ENCODE measurements at places on chromosomes 12 and 14.

GRCh38 chr12:49604856-49605255 lies 583 bp downstream of the FAM186B start:
- no peak for DNase-seq

- no peak for DNase-seq
Observed at GRCh38 chr12:94994312-94994711, 9.2 kb downstream of the NDUFA12 start.

GRCh38 chr12:117491711-117492110 lies 130.3 kb upstream of the NOS1 start:
- no peak for DNase-seq

GRCh38 chr12:105813201-105813600 lies 325.6 kb downstream of the NUAK1 start:
- DNase-seq, result no peak

- DNase-seq, result no peak
Observed at GRCh38 chr12:19749906-19750574, 310.7 kb downstream of the AEBP2 start.

DNA sequence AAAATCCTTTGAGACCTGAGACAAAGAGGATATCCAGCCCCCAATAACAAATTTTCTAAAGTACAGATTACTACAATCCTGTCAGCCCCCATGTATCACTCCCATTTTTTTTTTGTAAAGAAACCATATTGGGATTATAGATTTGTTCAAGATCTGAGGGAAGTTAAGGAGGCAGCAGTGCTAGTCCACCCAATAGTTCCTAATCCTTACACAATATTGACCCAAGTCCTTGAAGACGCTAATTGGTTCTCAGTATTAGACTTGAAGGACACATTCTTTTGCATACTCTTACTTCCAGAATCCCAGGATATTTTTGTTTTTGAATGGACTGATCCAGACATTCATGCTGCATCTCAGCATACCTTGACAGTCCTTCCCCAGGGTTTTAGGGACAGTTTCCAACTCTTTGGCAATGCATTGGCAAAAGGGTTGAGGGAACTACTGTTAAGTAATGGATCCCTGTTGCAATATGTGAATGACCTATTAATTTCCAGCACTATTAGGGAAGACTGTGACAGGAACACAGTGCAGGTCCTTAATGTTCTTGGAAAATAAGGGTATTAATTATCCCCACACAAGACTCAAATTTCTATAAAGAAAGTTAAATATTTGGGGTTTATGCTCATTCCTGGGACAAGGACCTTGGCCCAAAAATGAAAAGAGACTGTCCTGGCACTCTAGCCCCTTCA lies 1519.5 kb upstream of the SEL1L start:
- DNase-seq, result no peak

GRCh38 chr12:122144885-122145284 lies 29.1 kb downstream of the IL31 start:
- no peak for DNase-seq

- DNase-seq, result no peak
Observed at GRCh38 chr12:17134315-17134714, 528.4 kb upstream of the LMO3 start.

DNA sequence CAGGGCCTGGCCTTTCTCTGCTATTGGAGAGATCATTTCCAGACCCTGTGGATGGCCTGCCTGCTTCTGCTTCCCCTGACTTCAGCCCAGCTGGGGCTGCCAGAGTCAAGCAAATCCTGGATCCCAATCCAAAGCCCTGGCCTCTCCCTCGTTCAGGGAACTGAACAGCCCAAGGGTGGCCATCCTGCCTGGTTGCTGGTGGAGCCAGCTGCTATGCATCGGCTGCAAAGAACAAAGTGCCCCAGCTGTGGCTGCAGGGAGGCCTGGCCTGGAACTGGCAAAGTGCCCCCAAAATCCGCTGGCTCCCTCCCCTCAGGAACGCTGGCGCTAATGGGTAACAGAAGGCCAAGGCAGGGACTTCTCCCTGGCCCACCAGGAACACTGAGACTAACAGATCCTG lies 56.4 kb downstream of the LRRC74A start:
- no peak for DNase-seq

DNA sequence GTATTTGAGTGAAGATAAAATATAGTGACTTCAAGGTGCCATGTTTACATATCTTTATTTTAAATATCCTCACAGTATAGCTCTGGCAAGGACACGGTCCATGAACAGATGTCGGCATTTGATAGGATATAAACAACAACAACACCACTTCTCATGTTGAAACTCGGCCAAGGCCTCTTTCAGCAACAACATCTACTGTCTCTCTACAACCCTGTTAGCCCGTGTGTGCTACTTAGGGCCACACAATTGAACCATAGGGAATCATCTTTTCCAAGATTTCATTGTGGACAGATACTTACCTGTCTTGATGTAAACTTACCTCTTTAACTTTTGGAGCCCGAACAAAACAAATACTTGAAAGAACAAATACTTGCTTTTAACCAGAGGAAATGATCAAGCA lies 168.7 kb upstream of the SSTR1 start:
- no peak for DNase-seq

- DNase-seq, result no peak
Observed at GRCh38 chr12:4251216-4251891, 22.2 kb upstream of the CCND2 start.

DNA sequence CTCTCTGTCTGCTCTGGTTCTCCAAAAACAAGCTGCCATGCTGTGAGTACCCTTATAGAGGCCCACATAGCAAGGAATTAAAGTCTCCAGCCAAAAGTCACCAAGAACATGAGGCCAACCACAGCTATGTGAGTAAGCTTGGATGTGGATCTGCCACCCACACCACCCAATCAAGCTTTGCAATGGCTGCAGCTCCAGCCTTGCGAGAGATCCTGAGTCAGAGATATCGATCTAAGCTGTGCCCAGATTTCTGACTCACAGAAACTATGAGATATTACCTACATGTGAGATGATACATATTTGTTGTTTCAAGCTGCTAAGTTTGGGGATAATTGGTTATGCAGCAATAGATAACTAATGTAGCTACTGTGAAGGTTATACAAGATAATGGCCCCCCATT lies 15.5 kb upstream of the TMEM233 start:
- no peak for DNase-seq

DNA sequence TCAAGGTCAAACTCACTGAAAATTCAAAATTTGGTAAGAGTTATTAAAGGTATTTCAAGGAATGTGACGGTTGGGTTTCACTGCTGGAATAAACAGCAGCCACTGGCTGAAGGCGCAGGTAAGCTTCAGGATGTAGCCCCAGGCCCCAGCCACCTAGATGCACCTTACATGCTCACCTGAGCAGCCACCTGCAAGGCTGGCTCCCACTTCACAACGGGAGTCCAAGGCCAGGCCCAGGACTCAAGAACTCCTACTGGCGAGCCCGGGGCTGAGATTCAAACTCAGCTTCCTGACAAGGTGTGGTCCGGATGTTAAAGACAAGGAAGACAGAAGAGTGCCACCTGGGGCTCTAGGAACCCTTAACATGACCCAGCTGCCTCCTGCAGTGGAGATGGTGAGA lies 78.4 kb downstream of the ITPK1 start:
- DNase-seq, result no peak

GRCh38 chr12:53414756-53415417 lies 8.8 kb upstream of the AMHR2 start:
- no peak for DNase-seq

- no peak for DNase-seq
Observed at GRCh38 chr14:76500011-76500410, 124.1 kb downstream of the ESRRB start.

DNA sequence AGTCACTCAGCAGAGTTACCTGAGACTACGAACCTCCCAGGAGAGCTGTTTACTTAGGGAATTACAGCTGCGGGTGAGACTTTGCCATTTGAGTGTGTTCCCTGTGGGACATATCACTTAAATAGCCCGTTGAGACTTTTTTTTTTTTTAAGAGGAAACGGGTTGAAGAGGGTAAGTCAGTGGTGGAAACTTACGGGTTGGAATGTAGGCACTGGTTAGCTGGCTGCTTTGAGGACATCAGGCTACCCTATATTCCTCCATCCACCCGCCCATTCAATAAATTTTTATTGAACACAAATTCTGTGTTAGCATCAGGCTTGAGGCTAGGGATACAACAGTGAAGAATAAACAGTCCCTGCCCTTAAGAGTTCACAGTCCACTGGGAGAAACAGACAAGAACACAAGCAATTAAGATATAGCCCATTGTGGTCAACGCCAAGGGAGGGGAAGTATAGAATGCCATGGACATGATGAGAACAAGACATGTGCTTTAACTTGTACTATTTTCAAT lies 88.1 kb upstream of the CPSF6 start:
- no peak for DNase-seq

DNA sequence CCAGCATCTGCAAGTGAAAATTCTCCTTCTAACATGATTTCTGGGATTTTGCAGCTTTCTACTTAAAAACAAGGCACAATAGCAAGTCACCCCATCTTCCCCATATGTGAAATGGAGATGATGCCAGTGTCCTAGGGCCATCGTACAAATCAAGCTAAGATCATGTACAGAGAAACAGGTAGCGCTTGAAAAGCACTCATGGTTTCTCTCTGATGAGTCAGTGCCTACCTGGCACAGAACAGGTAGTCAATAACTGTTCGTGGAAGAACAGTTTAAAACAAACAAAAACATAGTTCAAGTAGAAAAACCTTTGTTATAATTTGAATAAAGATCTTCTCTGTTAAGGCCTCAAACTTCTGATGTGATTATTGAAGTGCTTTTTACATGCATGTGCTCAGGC lies 46.9 kb downstream of the RAD52 start:
- no peak for DNase-seq

GRCh38 chr14:61696753-61697318 lies 1.5 kb downstream of the HIF1A start:
- no peak for DNase-seq

DNA sequence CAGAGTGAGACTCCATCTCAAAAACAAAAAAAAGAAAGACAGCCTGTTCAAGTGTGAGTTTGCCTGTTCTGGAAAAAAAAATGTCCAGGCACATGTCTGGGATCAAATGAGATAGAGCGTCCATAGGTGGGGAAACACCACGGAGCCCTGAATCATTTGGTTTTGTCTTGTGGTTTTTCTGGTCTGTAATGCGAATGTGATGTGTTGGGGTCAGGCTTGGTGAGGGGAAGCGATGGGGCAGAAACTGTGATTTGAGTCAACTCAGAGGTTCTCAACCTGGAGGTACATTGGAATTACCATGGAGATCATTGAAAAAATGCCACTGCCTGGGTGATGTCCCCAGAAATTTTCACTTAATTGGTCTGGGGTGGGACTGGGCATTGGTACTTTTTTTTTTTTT lies 183.9 kb upstream of the PWP1 start:
- DNase-seq, result no peak

- DNase-seq, result no peak
Observed at GRCh38 chr12:22287776-22288621, 46.5 kb downstream of the ST8SIA1 start.

DNA sequence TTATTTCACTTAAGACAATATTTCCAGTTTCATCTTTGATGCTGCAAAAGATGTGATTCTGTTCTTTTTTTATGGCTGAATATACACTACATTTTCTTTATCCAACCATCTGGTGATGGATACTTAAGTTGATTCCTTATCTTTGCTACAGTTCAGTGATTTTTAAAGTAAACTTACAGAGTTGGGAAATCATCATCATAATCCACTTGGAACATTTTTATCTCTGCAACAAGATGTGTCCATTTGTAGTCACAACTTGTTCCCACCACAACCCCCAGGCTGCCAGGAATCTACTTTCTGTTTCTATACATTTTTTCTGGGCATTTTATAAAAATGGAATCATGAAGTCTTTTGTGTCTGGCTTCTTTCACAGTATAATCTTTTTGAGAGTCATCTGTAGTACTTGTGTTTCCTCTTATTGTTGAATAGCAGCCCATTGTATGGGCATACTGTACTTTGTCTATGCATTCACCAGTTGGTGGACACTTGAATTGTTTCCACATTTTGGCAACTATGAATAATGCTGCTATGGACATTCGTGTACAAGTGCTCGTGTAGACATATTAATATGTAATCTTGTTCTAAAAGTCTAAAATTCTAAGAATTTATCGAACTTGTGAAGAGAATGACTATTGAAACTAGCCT lies 212.5 kb upstream of the DDHD1 start:
- DNase-seq, result no peak

GRCh38 chr14:88348546-88348945 lies 25.5 kb upstream of the KCNK10 start:
- no peak for DNase-seq

GRCh38 chr12:103144278-103144677 lies 186.8 kb downstream of the ASCL1 start:
- no peak for DNase-seq

DNA sequence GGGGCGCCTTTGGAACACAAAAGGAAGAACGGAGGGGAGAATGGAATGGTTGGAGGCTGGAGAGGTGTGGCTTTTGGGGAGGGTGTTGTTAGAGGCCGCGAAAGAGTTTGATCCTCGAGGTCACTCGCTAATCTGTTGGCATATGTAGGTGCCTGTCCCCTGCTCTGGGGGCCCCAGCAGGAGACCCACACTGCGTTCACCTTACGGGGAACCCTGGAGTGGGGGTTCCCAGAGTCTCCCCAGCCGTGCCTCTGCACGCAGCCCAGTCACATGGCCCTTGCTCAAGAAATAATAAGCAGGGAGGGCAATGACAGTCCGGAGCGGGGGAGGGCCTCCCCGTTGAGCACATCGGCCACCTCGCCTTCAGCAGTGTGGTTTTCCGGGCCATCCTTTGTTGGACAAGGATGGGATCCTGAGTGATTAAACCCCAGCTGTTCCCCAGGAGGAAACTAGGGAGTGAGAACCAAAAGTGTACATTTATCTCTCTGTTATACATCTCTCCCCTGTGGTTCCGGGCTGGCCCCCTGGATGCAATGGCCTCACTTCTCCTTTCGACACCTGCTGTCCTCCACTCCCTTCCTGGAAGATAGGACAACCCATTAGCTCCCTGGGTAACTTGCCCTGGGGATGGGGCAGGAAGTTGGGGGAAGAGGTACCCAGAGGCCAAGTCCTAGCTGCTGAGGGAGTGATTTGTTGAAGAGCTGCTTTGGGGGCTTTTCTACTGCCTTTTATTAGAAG lies 1.3 kb downstream of the PLEKHG3 start:
- DNase-seq, result no peak

- DNase-seq, result no peak
Observed at GRCh38 chr12:46958599-46959290, 120.7 kb upstream of the PCED1B start.

DNA sequence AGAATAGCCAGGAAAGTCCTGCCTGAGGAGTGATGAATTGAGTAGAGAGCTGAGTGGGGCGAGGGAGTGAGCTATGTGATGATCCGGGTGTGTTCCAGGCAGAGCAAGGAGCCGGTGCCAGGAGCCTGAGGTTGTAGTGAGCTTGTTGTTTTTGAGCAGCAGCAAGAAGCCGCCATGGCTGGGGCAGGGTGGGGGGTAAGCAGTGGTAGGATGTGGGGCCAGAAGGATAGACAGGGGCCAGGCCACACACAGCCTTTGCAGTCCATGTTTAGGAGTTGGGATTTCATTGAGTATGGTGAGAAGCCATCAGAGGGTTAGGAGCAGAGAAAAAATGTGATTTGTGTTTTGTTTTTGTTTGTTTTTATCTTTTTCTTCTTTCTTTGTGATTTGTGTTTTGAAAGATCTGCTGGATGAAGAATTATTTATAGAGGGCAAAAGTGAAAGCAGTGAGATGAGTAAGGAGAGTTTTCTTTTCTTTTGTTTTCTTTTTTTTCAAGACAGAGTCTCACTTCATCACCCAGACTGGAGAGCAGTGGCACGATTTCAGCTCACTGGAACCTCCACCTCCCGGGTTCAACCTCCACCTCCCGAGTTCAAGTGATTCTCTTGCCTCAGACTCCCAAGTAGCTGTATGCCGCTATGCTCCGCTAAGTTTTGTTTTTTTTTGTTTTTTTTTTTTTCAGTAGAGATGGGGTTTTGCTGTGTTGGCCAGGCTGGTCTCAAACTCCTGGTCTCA lies 92.3 kb upstream of the BCAT1 start:
- DNase-seq, result no peak

Measured in NCI-H1930 (cell line).